Astrocyte of the cerebellum (primary cell): ENCODE measurements at places on chromosomes 4 and X.
A peak's percentile ranks its signal among the peaks of the same experiment; 100 is the strongest.

DNA sequence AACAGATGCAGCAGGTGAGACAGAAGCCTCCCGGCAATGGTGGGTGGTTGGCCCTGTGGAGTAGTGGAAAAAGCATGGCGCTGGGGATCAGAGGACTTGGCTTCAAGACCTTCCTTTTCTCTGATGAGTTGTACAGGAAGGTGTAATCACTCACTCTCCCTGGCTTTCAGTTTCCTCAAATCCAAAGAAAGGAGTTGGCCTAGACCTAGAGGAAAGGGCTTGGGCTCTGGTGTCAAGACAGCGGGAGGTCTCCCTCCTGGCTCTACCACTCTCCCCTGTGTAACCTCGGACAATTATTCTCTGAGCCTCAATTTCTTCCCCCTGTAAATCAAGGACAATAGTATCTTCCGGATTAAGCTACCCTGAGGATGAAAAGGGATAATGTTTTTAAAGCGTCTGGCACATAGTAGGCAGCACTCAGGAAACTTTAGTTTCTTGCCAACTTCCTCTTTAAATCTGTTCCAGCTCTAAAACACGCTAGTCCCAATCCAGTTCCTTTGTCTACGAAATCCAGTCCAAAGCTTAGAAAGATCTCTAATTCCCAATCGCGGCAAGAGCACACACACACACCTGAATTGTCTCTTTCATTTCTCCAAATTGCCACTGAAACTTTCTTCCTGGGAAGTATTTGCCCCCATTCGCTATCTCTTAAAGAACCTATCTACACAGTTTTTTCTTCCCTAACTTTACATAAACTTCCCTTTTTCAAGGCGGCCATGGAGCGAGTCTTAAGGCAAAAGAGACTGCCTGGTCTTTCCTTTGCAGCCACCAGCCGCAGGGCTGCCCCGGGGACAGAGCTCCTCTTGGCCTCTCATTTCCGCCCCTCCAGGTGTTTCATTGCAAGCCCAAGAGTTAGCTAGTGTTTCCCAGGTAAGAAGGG lies 29.9 kb upstream of the GPC4 start:
- DNase-seq = no peak

DNA sequence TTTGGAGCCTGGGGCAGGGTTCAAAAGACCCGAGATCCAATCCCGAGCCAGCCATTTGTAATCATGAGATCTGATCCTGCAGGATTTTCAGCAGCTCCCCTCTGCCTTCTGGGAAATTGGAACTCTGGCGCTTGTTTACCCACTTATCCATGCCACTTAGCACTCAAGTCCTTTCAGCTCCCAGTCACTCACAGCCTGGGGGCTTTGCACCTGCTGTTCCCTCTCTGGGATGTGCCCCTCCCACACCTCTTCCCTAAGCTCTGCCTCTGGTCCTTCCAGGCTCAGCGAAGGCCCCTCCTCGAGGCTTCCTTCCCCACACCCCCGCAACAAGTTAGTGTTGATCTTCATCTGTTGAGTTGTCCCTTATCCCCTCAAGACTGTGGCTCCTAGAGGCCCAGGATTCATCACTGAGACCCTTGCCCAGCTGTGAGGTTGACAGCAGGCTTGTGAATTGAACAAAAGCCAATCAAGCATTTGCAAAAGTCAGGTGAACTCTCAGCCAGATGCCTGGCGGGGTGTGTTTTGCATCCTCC lies 99.1 kb upstream of the AFAP1 start:
- no peak for DNase-seq

- DNase-seq = no peak
Observed at GRCh38 chr4:14419516-14419915, 582.8 kb upstream of the CPEB2 start.

DNA sequence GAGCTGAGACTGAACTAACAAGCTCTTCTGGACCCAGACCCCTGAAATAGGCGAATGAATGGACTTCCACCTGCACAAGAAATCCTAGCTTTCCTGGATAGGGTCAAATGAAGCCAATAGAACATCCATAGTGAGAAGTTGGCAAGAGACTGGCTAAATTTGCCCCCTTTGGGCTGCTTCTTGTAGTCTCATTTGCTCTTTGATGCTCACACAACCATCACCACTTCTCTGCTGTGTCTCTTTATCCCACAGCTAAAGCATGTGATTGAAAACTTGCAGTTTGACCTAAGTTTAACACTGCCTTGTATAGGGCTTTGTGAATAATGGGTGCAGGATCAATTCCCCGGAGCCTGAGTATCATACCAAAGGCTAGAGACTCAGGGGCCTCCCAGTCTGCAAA lies 38.2 kb downstream of the NLGN3 start:
- DNase-seq = no peak

DNA sequence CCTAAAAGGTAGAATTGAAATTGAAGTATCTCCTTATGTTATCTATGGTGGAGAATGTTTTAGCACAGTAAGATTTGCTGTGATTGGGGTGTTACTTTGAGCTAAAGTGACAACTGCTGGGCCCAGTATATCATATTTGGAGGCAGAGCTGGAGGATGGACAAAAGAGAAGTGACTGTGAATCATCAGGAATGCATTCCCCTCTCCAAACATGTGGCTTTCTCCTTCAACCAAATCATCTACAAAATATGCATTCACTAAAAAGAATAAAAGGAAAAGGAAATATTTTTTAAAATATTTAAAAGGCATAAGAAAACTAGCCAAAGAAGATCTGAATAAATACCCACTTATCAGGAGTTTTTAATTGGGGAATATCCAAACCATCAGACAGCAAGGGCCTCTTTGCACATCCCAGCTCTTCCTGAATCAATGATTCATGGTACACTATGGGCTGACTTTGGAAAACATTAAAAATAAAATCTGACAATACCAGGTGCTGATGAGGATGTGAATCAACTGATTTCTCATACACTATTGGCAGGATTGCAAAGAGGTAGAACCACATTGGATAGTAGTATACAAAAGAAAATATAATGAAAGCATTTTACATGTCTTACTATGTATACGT lies 671.7 kb upstream of the NR3C2 start:
- peak; percentile 80 for DNase-seq

DNA sequence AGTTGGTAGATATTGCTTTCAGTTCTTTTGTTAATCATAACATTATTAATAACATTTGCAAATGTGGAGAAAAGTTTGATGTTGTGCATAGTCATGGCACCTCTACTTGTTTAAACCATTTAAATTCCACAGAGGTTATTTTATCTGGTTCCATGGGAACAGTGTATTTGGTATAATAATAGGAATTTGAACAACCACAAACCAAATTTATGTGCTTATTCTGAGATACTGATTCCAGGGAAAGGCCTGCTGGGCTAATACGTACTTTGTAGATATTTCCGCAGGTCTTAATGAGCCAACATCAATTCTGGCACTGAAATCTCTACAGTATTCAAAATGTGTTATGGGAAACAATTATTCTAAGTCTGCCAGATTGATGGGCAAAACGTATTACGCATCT lies 319.0 kb downstream of the DKK2 start:
- peak; percentile 62 for DNase-seq

- DNase-seq = no peak
Observed at GRCh38 chr4:8548731-8549351, 31.4 kb upstream of the GPR78 start.

DNA sequence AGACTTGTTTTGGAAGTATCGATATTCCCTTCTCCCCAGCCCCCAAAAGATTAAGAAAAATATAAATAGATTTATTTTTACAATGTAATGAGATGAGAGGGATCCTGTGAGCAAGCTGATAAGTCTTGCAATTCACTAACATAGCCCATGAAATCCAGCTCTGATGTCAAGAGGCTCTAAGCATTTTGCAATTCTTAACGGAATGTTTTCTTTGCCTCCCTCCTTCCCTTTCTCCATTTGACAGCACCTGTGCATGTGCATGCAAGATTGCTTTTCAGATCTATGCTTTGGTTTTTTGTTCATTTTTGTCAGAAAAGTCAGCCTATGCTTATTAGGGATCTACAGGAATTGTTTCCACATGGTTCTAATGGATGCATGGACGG lies 169.9 kb downstream of the SLIT2 start:
- DNase-seq = no peak

DNA sequence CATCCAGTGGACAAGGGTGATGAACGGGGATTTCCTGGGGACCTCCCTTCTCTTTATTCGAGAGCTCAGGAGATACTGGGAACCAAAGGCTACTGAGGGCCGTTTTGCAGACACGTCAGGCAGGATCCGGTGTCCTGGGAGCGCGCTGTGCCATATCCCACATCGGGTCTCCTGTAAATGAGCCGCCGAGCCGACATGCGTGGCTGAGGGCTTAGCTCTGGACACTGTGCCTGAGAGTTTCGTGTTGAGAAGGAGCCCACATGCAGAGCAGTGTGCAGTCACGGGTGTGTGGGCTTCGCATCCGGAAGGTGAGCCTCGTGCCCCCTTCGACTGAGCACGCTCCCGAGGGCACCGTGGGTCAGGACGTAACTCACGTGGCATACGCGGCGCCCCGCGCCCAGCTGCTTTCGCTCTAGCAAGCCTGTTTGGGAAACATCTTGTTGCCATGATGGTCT lies 28.5 kb upstream of the HGFAC start:
- no peak for DNase-seq

GRCh38 chr4:83708500-83709175 lies 172.7 kb downstream of the GPAT3 start:
- no peak for DNase-seq

DNA sequence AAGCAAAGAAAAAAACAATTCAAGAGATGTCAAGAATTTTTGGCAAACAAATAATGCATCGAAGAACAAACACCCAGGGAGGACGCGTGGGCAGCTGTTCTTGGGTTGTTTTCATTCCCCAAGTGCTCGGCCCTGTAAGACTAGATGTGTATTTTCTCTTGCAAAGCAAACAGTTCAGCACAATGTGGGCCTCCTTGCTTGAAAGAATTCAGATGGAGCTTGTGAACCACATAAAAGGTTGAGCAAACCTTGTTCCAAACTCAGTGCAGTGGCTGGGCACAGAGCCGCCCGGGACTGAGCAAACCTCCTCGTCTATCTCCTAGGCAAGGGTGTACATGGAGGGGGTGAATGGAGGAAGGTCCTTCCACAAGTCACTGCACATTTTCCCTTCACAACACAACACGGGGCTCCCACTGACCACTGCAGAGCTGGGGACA lies 82.4 kb downstream of the HTRA3 start:
- no peak for DNase-seq

DNA sequence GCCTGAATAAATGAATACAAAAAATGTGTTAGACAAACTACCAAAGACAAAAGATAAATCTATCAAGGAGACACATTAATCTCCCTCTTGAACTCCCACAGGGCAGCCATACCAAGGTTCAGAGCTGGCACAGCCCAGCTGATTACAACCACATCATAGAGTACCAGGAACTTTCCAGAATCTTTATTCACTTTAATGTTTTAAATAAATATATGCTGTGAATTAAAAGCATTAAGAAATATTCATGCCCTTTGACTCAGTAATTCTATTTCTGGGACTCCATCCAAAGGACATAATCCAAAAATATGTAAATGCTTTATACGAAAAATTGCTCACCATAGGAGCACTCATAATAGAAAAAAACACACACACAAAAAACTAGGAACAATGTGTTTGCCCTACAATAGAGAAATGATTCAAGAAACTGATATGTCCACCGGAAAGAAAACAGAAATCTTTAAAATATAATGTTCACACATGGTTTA lies 126.0 kb downstream of the LDB2 start:
- DNase-seq = peak; percentile 36

- no peak for DNase-seq
Observed at GRCh38 chr4:169952236-169953002, 73.8 kb downstream of the MFAP3L start.

DNA sequence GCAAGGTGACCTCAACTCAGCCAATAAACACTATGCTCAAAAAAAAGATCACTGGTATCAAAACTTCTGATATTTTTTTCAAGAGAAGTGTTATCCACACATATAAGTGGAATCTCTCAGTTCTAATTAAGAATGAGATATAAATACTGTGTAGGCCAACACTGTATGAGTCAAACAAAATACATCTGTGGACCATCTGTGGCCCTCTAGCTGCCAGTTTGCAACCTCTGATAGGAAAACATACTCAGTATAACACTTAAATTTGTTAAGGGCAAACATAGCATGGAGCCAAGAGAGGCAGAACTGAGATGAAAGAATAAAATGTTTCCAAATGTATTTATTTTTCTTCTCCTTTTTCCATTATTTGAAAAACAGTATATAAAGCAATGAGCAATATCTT lies 377.3 kb downstream of the ARAP2 start:
- no peak for DNase-seq

DNA sequence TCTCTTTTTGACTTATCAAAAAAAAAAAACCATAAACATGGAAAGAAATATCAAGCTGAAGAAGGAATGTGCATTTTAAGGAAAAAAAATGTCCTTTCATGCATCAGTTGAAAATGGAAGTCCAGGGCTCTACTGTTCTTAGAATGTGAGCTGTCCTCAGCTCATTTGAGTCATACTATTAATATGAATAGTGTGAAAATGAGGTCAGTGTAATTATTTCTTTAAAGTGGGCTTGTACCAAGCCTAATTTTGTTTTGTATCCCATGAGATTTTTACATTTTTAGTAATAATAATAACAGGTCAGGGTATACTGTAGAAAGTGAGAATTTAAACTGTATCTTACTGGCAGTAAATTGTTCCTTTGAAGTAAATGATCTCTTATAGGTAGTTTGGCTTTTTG lies 148.5 kb downstream of the NAA11 start:
- DNase-seq = no peak

- peak; percentile 32 for DNase-seq
Observed at GRCh38 chr4:146957237-146957636, 11.6 kb upstream of the TTC29 start.

DNA sequence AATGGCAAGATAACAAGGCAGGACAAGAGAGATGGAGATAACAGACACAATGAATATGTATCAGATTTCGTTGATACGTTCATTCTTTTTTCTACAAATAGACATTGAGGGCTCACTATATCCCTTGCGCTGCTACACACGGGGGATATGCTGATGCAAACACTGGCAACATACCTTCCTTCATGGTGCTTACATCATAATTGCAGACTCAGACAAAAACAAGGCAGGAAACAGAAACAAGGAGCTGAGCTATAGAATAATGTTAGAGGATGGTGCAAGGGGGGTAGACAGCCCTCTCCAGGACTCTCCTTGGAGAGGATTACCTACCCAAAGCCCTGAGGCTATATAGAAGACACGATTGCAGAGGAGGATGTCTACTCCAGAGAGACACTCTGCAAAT lies 1069.5 kb downstream of the DMD start:
- DNase-seq = no peak

DNA sequence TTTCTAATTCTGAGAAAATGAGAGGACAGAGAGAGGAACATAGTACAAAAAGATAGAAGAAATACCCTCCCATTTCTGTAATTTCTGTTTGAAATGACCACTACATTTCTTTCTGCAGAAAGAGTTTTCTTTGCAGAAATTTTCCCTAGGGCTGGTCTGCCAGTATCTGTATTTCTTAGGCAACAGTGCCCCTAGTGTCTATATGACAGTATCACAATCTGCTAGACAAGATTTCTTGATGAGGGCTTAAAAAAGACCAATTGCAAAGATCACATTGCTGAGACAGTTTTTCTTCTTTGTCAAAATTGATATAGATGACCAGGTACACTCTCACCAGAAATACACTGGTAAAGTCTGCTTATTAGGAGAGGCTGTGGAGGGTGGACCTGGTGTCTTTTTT lies 81.0 kb upstream of the ZDHHC15 start:
- peak; percentile 11 for DNase-seq
